ENCODE measurements at places on chromosomes 5 and 9. TPM values are rescaled to one million over a fixed set of nuclear protein-coding genes. Genes with fewer than 3 reads are reported as not detected.

DNA sequence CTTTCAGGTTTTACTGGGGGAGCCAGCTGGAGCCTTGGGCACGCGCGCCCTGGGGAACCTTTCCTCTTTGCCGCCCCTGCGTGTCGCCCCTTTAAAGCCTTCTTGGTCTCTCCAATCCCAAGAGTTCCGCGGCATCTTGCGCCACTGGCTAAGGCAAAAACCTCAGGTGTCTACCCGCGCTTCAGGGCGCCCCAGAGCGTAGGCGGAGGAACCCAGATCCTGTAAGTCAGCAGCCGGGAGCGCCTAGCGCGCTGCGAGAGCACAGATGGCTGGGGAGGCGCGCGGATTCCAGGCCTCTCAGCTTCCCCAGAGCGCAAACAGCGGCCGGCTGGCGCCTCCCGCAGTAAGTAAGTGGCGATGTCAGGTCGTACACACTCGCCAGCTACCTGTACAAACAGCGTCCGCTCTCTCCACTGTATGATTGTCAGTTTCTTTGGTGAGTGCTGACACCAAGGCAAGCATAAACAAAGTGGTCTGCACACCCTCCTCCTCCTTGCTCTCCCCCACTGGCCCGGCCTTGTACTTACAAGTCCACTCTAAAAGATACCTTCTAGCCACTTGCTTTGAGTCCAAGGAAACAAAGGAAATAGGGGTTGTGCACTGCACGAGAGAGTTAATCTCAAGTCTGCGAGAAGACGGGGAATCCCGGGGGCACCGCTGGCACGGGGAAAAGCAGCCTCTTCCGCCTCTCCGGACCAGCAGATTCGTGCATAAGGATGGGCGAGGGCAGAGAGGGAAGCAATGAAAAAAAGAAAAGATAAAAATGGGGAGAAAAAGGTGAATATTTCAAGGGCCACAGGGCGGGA, 2.9 kb downstream of the HTR1A start:
- no peak for DNase-seq

GRCh38 chr9:103798620-103799019, 295.5 kb upstream of the SMC2 start:
- DNase-seq = no peak

Gene RFX3
- total RNA-seq = 9.7 TPM

Gene ISOC1
- 39.8 TPM for total RNA-seq

Gene ZNF608
- total RNA-seq = 3.9 TPM

Data from suprapubic skin (tissue), 4 donors.